ENCODE measurements at places on chromosomes 4 and X. TPM values are rescaled to one million over a fixed set of nuclear protein-coding genes. Genes with fewer than 3 reads are reported as not detected.

FGA gene
- total RNA-seq = not detected

HS3ST1 gene
- 0.86 TPM for total RNA-seq

GRCh38 chr4:148068065-148068911 is 336.4 kb downstream of the ARHGAP10 start:
- no peak for DNase-seq
- H3K27ac ChIP-seq = no peak overlapping the region
- H3K4me3 ChIP-seq = no peak overlapping the region
- H3K27me3 ChIP-seq = no peaks in the 10 kb centered on the region

DNA sequence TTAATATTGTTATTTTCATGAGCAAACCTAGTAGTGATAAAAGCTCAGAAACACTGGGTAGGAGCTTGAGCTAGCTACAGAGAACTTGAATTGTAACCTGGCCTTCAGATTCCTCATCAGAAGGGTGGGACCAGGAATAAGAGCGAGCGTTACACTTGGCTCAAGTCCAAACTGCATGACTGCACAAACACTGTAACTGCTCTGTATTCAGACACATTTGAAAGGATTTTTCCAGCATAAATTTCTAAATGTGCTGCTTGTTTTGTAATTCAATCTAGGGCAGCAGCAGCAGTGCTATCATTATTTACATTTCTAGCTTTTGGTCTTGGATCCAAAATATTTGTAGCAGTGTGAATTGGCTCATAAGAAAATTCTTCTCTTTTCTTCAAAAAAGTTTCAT is 133.0 kb upstream of the TMLHE start:
- peaks cover 2% of the 10 kb centered on the region for H3K36me3 ChIP-seq
- H3K4me3 ChIP-seq = no peak overlapping the region

DNA sequence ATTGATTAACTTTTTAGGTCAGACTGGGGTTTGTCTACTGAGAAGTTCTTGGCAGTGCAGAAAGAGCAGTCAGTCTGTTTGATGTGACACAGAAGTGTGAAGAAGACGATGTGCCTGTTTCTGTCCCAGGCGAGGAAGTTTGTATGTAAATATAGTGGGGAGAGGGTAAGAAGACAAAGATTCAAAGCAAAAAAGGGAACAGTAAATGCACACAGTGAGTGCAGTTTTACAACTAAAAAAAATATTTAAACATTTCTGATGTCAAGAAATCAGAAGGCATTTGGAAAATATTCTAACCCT is 264.9 kb downstream of the RAPGEF2 start:
- no peaks in the 10 kb centered on the region for H3K36me3 ChIP-seq
- H3K4me1 ChIP-seq = no peaks in the 10 kb centered on the region
- H3K4me3 ChIP-seq = no peak overlapping the region
- no peak overlapping the region for H3K27ac ChIP-seq

- peaks cover 4% of the 10 kb centered on the region for H3K36me3 ChIP-seq
- no peaks in the 10 kb centered on the region for H3K27me3 ChIP-seq
- no peaks in the 10 kb centered on the region for H3K4me1 ChIP-seq
Measured at GRCh38 chr4:66475596-66475995, 805.3 kb upstream of the EPHA5 start.

- no peak overlapping the region for H3K27ac ChIP-seq
- peaks cover 4% of the 10 kb centered on the region for H3K27me3 ChIP-seq
- H3K36me3 ChIP-seq = no peaks in the 10 kb centered on the region
Measured at GRCh38 chr4:8155048-8155447, 3.6 kb downstream of the ABLIM2 start.

Data from naive thymus-derived CD8-positive, alpha-beta T cell (primary cell).